ENCODE measurements at places on chromosomes 1 and 21.

DNA sequence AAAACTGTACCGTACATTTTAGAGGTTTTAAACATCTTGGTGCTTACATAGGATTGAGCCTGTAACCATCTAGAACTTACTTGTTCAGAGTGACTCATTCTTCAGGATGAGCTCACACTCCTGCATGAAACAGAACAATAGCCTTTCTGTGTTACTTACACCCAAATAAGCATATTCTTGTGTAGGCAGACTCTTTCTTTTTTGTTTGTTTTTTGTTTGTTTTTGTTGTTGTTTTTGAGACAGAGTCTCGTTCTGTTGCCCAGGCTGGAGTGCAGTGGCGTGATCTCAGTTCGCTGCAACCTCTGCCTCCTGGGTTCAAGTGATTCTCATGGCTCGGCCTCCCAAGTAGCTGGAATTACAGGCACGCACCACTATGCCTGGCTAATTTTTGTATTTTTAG, 3.8 kb upstream of the CA6 start:
- DNase-seq, result peak; percentile 78

GRCh38 chr1:207853372-207853757, 57.6 kb downstream of the CD34 start:
- no peak for DNase-seq

- DNase-seq, result peak; percentile 90
These were observed 46.9 kb downstream of the DOP1B start for GRCh38 chr21:36203603-36203889.

- DNase-seq, result no peak
These were observed 3.6 kb downstream of the PSEN2 start for GRCh38 chr1:226873771-226874578.

DNA sequence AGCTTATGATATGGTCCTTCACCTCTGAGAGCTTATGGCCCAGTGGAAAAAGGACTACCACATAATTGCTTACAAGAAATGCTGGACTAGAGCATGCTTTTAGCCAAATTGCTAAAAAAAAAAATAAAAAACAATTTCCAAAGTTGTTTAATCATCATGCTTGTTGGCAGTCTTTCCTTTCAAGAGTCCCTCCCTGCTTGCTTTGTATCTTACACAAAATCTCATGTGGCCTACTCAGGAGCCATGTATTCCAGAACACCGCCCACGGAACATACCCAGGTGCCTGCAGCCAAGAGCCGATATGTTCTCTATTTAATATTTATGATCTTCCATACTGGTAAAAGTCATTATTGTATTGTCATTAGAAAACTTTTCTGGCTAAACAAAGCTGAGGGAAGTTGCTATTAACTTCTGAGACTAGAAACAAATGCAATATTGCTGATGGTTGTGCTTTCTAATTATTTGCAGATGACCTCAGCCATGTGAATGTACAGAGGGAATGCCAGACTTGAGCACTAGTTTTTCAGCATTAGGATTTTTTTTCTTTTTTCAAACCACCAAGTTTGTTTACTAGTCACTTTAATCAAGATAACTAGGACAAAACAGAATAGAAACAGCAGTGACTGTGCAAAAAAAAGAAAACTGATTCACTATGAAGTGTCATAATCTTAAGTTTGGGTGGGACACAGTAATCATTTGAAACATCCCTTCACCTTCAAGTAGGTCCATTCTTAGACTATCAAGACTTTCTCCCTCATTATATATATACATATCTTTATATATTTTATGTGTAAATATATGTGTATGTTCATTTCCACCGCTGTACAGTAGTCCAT, 129.3 kb upstream of the GORAB start:
- DNase-seq, result no peak

DNA sequence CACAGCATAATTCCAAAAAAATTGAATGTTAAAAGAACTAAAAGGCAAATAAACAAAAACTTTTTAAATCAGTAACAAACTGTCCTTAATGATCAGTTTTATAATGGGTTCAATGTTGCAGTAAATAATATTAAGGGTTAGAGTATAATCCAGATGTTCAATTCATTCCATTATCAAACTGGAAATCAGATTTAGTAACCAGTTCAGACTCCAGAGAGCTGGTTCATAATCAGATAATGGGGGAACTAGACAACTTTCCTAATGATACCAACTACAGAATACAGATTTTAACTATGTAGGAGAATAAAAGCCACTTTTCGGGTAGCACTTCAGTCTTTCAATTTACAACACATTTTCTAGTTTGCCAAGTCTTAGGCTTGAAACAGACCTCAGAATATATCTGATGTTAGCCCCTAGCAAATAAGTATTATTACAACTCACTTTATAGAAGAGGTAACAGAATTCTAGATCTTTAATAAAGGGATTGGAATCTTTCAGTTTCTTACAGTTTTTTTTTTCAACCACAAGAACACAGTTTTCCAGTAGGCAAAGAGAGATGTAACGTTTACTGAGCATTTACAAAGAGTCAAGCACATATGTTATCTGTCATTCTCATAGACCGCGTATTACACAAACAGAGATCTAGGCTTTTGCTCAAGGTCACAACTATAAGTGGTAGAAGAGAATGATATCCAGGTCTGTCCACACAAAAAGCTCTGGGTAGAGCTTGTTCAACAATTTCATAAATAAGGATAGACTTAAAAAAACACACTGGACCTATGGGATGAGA, 1.9 kb upstream of the DCAF6 start:
- DNase-seq, result no peak

GRCh38 chr1:201316556-201316955, 33.2 kb downstream of the PKP1 start:
- no peak for DNase-seq

DNA sequence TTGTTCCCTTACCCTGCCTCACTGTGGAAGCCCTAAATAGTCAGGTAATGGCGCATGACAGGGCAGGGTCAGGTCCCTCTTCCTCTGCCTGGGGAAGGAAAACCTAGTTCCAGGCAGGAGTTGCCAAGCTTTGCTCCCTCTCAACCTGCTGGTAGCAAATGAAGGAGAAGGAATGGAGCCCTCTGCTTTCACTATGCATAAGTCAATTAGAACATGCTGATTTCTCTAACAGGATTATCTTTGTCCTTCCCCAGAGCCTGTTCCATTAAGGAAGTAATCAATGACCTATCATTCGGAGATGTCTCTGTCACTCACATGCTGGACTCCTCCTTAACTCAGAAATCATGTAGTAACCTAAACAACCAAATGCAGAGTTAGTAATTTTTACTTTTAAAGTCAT, 161.8 kb upstream of the NFIA start:
- DNase-seq, result no peak

DNA sequence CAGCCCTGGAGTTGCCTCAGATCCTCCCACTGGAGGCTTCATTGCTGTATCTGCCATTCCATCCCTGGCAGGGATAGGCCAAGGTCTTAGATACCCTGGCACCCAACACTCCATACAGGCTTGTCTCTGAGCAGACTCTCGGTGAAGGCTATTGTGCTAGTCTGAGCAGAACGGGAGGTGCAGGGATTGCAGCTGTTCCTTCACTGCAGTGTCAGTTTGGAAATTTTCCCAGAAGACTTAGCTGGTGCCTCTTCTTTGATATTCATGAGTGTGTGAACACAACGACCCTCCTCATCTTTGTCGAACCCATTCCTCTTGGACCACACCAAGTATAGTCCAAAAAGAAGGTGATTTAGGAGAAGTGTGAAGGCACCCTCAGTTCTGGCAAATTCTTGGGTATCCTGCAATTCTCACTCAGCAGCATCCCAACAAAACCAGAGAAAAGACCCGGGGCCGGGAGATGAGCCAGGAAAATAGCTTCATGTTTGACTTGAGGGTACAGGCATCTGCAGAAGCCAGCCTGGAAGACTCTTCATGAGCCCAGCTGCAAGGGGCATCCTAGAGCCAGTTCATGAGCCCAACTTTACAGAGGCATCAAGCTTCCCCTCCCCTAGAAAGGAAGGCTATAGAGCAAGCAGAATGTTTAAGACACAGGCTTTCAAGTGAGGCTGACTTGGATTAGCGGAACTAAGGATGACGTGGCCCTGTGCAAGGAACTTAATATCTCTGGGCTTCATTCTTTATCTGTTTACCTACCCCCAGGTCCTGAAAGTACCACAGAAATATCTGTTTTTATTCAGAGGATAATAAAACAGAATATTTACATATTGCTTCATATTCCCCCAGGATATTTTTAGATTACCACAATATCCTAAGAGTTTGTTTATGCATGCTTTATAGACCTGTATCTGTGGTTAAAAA, 38.8 kb upstream of the HAO2 start:
- no peak for DNase-seq

DNA sequence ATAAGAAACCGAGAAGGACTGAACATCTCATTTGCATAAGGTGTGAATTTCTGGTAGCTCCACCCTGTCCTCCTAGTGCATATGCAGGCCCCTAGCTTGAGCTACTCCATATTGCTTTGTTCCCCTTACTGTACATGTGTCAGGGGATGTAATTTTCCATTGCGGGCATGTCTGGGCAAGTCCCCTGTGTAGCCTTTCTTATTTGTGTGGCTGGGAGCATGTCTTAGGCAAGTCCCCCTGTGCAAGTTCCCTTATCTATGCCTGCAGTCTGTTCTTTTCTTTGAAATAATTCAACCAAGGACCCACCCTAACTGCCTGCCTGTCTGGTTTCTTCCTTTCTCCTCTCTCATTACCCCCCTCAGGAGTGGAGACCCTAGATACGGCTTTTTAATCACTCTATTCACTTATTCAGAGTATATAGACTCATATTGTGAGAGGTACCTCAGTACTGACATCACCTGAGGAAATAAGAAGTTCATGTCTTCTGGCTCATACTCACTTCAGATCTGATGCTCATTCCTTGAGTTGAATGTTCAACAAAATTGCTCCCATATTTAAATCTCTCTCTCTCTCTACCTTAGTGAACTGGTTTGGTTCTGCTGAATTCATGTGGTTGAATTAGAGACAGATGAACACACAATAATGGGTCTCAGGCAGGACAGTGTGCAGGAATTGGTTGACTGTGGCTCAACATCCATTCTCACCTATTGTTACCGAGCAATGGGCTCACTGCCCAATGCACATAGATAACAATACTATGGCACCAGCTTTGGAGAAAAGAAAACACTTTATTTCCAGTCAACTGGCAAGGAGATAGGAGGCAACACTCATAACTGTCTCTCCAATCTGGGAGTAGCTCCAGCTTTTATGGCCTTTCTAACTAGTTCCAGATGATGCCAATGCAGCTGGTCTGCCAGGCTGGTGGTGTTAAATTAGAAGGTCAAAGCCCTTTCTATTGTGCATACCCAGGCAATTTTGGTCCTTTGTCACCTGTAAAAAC, 27.9 kb upstream of the NPL start:
- no peak for DNase-seq

- DNase-seq, result no peak
These were observed 77.4 kb upstream of the SLC2A1 start for GRCh38 chr1:43035821-43036741.

GRCh38 chr1:202243006-202243405, 49.4 kb downstream of the LGR6 start:
- no peak for DNase-seq

GRCh38 chr1:56477164-56478111, 101.9 kb downstream of the PLPP3 start:
- peak; percentile 65 for DNase-seq

DNA sequence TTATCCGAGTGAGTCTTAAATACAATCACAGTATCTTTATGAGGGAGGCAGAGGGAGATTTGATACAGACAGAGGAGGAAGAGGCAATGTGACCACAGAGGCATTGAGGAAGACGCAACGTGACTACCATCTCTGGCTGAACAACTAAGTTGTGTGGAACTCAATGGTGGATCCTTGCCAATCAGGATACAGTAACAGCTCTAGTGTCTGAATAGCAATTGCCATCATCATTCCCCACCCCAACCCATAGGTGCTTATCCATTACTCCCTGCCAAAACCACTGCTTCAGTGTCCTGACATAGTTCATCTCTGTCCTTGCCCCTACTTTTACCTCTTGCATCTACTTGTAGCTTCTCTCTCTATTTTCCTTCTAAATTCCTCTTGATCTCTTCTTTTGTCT, 20.5 kb upstream of the RHBDL2 start:
- DNase-seq, result no peak

DNA sequence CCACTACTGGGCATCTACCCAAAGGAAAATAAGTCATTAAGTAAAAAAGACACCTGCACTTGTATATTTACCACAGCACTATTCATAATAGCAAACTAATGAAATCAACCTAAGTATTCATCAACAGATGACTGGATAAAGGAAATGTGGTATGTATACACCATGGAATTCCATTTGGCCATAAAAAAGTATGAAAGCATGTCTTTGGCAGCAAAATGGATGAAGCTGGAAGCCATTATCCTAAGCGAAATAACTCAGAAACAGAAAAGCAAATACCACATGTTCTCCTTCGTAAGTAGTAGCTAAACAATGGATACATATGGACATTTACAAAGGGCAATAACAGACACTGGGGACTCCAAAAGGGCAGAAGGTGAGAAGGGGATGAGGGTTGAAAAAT, 485.7 kb upstream of the BRINP3 start:
- DNase-seq, result no peak

DNA sequence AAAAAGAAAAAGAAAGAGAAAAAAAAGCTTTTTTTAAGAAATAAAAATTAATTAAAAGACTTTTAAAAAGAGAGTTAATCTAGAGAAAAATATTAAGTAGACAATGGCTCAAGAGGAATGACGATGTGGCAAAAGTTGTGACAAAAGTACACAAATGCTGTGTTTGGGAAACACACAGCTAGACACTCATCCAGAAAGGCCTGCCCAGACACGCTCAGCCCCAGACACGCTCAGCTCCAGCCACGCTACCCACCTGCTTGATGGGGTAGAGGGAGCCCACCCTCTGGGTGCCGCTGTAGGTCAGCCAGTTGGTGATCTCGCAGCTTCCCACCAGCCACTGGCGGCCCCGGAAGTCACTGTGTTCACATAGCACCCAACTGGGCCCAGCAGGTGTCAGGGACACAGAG, 10.2 kb downstream of the CD52 start:
- DNase-seq, result no peak

GRCh38 chr1:39954324-39954869, 548 bp upstream of the MFSD2A start:
- DNase-seq, result no peak

DNA sequence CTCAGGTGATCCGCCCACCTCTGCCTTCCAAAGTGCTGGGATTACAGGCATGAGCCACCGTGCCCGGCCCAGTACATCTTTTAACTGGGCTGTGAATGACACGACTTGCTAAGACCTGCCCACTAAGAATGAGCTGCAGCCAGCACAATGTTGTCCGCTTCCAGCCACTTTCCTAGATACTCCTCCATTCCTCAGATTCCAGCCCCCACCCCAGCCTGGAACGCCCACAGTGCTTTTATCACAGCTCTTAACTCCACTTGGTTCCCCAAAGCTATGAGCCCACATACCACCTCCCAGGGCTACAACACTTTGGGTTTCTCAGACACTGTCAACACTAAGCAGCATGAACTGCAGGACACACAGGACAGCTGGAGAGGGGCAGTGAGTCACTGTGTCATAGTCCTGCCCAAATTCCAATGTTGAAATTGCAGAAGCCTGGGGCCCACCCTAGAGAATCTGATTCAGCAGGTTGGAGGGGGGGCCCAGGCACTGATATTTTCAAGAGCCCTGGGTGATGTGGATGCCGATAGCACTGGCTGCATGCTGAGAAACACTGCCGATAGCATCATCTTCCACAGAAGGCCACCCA, 58.0 kb downstream of the ACBD3 start:
- DNase-seq, result no peak

GRCh38 chr1:178354816-178355215, 141.9 kb downstream of the CLEC20A start:
- no peak for DNase-seq
